Brain (organoid and tissue), 16 donors: ENCODE measurements at places on chromosomes 11 and 22.

DNA sequence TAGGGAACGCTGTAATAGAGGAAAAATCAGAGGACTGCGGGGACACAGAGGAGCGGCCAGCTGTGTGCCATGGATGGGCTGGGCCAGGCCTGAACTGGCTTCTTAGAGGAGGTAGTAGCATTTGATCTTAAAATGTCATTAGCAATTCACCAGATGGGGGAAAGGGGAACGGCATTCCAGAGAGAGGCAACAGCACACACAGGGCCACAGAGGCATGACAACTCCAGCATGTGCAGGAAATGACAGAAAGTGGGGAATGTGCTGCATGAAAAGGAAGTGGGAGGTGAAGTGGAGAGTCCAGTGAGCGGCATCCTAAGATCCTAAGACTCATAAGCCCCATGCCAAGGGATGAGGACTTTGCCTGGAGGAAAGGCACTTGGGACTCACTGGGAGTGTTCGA lies 69.0 kb downstream of the UBASH3B start:
- no peak for DNase-seq

DNA sequence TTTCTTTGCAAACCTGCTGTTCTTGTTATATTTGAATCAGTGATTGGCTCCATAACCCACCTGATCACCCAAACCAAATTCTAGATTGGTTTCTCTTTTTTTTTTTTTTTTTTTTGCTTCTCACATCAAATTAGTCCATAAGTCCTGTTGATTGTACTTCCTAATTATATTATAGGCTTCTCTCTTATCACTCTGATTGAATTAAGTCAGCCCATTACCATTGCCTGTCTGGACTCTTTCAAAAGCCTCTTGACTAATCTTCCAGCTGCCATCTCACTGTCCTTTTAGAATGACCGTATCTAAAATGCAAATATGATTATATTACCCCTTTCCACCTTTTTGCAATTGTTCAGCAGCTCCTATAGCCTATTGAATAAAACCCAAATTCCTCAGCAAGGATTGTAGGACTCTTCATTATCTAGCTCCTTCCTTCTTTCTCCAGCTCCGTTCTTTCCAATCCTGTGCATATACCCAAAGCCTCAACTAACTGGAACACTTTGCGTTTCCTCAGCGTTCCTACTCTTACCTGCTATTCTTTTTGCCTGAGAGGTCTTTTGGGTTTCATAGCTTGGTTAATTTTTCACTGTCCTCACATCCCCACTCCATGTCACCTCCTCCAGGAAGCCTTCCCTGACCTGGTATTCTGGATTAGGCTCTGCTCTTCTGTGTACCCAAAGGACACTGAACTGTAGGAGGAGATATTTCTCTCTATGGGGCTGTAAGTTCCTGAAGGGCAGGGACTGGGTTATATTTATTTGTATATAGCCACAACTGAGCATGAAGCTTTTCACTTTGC lies 423.3 kb downstream of the TMEM135 start:
- DNase-seq: no peak

- DNase-seq: no peak
These were observed 706.8 kb downstream of the KCNA4 start for GRCh38 chr11:29309992-29310391.

GRCh38 chr11:33689085-33689484 lies 11.5 kb downstream of the C11orf91 start:
- no peak for DNase-seq

DNA sequence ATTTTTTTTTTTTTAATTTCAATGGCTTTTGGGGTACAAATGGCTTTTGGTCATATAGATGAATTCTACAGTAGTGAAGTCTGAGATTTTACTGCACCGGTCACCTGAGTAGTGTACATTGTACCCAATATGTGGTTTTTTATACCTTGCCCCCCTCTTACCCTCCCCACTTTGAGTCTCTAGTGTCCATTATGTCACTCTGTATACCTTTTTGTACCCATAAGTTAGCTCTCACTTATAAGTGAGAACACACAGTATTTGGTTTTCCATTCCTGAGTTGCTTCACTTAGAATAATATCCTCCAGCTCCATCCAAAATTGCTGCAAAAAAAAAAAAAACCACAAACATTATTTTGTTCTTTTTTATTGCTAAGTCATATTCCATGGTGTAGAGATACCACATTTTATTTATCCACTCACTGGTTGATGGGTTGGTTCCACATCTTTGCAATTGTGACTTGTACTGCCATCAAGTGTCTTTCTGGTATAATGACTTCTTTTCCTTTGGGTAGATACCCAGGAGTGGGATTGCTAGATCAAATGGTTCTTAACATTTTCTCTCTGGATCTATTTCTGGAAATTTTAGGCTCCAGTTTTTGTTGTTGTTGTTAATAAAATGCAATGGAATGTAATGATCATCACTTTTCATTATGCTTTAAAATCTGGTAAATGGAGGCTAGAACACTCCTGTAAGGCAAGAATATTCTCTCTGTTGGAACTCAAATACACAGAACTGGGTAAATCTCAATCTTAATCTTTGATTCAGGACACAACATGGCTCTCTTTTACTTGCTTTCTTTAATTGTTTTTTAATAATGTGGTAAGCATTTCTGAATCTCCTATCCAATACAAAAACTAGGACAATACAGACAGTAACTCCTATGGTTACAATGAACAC lies 10.3 kb downstream of the NEAT1 start:
- DNase-seq: no peak

DNA sequence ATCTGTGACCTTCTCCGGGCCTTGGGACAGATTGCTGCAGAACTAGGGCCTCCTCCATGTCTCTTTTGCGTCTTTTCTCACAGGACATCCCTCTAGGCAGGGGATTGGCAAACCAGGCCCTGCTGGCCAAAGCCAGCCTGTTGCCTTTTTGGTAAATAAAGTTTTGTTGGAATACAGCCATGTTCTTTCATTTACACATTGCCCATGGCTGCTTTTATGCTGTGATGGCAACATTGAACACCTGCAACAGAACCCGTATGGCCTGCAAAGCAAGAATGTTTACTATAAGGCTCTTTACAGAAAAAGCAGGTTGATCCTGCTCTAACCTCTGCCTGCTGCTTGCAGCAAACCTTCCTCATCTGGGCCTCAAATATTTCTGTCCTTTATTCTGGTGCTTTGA lies 56.8 kb upstream of the B3GAT1 start:
- no peak for DNase-seq

DNA sequence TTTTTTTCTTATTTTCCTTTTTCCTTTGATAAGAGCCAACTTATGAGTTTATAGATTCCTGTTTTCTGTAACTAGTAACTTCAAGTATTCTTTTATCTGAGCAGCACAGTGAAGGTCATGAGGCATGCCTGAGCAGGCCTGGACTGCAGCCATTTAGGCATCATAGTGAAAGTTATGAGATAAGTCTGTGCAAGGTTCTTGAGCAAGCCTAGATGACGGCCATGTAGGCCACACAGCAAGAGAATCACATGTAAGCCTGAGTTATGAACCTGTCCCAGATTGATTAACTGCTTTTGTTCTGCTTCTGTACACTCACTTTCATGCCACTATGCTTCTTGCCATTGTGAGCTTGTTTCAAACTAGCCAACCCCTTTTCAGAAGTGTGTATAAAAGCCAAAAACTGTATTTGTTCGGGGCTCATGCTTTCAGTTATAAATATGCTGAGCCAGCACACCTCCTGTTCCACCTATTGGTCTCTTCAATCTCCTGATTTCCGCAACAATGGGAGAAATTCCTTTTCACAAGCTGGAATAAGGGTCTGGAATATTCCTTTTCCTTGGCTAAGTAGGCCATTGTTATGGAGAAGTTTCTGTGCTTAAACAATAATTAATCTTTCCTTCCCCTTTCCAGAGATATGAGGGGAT lies 745.7 kb downstream of the FAM181B start:
- DNase-seq: no peak

- no peak for DNase-seq
These were observed 42.3 kb upstream of the HMGXB4 start for GRCh38 chr22:35214968-35215367.

DNA sequence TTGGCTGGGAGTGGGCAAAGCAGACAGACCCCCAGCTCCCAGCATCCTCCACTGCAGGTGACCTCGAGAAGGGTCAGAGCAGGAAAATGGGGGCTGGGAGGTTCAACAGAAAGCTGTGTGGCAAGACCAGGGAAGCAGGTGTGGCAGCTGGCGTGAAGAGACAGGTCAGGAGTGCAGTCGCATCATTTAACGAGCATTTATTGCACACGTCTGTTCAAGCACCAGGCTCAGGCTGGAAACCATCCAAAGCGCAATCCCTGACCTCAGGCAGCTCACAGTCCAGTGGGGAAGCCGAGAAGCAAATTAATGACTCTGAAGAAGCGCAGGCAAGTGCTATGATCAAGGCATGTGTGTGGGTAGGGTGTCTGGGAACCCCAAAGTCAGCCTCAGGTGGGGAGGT lies 7.4 kb downstream of the SLC25A45 start:
- DNase-seq: no peak

- no peak for DNase-seq
These were observed 313.9 kb downstream of the TMEM135 start for GRCh38 chr11:87351676-87352075.

DNA sequence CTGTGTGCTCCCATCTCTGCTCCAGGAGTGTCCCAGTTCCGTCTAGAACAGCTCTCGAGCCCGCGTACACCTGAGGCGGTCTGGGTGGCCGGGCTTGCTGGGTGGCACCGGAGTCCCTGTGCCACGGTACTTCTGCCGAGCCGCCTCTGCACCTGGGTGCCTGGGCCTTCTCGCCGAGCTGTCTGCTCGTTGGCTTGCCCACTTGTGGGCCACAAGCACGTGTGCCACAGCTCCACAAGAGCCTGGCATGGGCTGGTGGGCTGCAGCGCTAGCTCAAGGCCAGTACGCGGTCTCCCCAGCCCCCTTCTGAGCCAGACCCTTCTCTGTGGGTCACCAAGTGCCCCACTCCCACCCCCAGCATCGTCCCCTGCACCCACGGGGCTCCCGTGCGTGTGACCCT lies 388.0 kb downstream of the TBC1D22A start:
- DNase-seq: no peak

DNA sequence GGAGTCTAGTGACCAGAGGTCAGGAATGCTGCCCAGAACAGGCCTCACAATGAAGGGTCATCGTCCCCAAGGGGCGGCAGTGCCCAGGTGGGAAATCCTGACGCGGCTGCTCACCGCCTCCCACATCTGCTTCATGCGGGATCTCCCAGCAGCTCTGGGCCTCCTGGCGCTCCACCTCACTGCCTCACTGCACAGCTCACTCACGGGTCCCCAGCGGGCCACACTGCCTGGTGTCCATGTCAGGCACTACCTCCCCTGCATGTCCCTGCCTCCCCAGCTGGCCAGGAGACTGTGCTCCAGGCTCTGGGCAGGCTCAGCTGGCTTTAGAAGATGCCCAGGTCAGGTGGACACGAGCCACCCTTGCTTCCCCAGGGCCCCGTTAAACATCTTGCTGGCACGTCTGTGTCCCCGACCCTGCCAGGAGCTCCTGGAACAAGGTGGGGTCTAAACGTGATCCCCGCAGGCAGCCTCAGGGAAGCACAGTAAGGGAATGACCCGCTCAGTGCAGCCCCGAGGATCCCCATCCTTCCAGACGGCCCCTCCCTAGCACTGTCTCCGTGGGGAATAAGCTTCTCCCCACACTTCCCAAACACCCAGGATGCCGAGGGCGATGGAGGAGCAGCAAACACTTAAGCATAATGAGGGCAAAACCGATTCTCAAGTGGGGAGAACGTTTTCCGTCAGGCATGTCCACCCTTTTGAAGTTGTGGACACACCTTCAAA lies 93.2 kb downstream of the TRMU start:
- no peak for DNase-seq

- DNase-seq: no peak
These were observed 6.7 kb upstream of the MDK start for GRCh38 chr11:46374815-46375214.

DNA sequence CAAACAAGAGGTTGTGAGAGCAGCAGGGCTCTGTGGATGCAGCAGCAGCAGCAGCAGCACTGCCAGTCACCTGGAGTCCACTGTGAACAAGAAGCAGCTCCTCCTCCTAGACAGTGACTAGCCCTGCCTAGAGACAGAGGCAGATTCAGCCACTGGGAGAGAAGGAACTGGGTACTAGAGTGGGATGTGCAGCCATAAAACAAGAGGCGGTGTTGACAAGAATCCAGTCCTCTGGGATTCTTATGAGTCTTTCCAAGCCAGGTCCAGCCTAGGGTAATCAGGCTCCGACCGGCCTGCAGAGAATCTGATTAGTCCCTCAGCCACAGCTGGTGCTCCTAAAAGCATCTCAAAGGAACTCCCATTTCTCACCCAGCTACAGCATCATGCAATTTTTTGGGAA lies 83.9 kb upstream of the USP47 start:
- no peak for DNase-seq

GRCh38 chr11:27436916-27437315 lies 35.7 kb downstream of the LGR4 start:
- DNase-seq: no peak

- no peak for DNase-seq
These were observed 462 bp downstream of the UBE2L6 start for GRCh38 chr11:57566905-57567514.

- DNase-seq: no peak
These were observed 31.3 kb downstream of the NAGA start for GRCh38 chr22:42039271-42039670.

DNA sequence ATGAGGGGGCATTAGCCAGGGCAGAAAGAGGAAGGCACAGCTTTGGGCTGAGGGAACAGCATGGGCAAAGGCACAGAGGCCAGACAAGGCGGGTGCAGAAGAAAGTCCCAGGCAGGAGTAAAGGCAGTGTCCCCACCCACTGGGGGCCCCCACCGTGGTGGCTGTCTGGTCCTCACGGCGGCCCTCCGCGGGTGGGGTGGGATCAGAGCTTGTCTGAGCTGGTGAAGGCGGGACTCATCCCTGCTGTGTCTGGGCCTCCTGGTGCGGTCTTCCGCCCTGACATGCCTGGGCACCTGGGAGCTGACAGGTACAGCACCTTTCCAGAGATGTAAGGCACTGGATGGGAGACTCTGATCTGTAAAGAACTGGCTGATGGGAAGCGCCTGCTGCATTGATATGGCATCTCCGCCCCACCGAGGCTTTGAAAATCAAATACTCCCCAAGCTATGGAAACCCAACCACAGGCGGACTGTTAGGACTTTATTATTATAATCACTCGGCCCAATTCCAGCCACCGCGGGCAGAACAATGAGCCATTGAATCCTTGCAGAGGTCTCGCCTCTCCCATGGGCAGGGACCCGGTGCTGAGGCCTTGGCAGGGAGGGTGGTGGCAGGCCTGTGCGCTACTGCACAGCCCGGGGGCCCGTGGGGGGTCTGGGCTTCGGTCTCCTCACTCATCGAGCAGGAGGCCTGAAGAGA lies 14.2 kb upstream of the GNB1L start:
- peak; percentile 28 for DNase-seq

GRCh38 chr11:120079750-120080610 lies 57.9 kb downstream of the TRIM29 start:
- DNase-seq: no peak

DNA sequence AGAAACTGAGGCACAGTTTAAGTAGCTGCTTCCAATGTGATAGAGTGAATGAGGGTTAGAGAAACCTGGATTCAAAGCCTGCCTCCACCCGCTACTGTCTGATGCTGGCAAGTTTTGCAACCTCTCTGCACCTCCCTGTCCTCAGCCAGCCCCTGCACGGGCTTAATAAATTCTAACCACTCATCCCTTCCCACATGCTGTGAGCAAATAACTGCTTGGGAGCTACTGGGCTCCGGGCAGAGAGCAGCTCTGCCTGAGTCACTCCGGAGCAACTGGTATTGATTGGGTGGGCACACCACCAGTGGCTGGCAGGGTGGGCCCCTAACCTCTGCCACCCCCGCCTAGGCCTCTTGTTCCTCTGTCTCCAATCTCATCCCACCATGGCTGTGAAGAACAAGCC lies 104.3 kb upstream of the SYT13 start:
- DNase-seq: no peak
